Thymus (tissue), 14 donors: ENCODE measurements at places on chromosomes 7 and 10. TPM values are rescaled to one million over a fixed set of nuclear protein-coding genes. Genes with fewer than 3 reads are reported as not detected.
A peak's percentile ranks its signal among the peaks of the same experiment; 100 is the strongest.

LRRC17 gene
- total RNA-seq = 27.8 TPM

ARMC3 gene
- 0.09 TPM for total RNA-seq

LRCH4 gene
- total RNA-seq = 44.0 TPM

PPP3CB gene
- 14.7 TPM for total RNA-seq

TLL2 gene
- total RNA-seq = 0.05 TPM

TBC1D12 gene
- total RNA-seq = 3.7 TPM

DENND2A gene
- total RNA-seq = 1.0 TPM

TMEM130 gene
- 0.24 TPM for total RNA-seq

AKR1C2 gene
- total RNA-seq = 1.0 TPM

LCOR gene
- total RNA-seq = 10.3 TPM

PGAM2 gene
- 31.0 TPM for total RNA-seq

PRSS37 gene
- total RNA-seq = 0.47 TPM

- H3K4me1 ChIP-seq = peaks cover 2% of the 10 kb centered on the region
- peaks cover 32% of the 10 kb centered on the region for H3K27me3 ChIP-seq
- no peak overlapping the region for H3K27ac ChIP-seq
- no peaks in the 10 kb centered on the region for H3K36me3 ChIP-seq
- DNase-seq = no peak
- no peak overlapping the region for H3K4me3 ChIP-seq
These were observed 255.1 kb downstream of the OTUD1 start for GRCh38 chr10:23693925-23694324.

- no peaks in the 10 kb centered on the region for H3K36me3 ChIP-seq
- no peak overlapping the region for H3K4me3 ChIP-seq
- no peaks in the 10 kb centered on the region for H3K4me1 ChIP-seq
- no peaks in the 10 kb centered on the region for H3K27me3 ChIP-seq
- no peak for DNase-seq
These were observed 190.6 kb downstream of the PTPN20 start for GRCh38 chr10:47101807-47102206.

DNA sequence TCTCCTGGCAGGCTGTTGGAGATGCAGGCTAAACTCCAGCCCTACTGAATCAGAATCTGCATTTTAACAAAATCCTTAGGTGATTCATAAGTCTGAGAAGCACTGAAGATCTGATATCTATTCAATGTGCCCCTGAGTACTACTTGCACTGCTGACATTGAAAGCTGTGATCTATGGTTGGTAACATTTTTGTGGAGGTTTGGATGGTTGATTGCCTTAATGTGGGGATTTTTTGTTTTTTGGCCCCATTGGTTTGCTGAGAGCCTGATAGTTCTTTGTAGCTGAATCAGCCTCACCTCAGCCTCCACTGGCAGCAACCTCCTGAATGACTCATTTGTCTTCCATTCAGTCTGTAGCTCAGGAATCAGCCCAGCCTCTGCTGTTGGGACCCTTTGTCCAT, 14.7 kb upstream of the LRRN3 start:
- DNase-seq = no peak
- H3K27me3 ChIP-seq = no peaks in the 10 kb centered on the region
- H3K27ac ChIP-seq = no peak overlapping the region
- H3K4me3 ChIP-seq = no peak overlapping the region

DNA sequence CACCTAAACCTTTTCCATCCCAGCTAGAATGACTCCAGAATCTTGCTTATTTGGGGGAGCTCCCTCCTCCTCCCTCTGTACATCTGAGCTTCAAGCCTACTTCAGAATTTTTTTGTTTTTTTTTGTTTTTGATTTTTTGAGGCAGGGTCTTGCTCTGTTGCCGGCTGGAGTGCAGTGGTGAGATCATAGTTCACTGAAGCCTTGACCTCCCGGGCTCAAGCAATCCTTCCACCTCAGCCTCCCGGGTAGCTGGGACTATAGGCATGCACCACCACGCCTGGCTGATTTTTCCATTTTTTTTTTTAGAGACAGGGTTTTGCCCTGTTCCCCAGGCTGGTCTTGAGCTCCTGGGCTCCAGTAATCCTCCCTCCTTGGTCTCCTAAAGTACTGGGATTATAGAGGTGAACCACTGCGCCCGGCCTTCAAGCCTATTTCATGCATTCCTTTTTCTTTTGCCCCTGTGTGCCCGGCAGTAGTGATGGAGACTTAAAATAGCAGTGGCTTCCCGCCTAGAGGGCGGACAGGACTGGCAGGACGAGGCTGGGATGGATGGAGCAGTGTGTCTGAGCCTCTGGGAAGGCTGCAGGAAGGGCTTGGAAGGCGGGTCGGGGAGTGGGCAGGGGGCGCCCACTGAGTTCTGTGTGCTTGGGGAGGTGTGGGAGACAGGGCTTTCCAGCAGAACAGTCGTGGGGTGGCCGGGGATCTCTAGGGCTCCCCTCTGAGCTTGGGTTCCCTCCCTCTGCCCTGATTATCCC, 8.8 kb downstream of the CUX1 start:
- no peak for DNase-seq
- no peak overlapping the region for H3K27ac ChIP-seq
- H3K36me3 ChIP-seq = peaks cover 28% of the 10 kb centered on the region

GRCh38 chr10:50516171-50516570, 107.6 kb downstream of the SGMS1 start:
- no peaks in the 10 kb centered on the region for H3K27me3 ChIP-seq
- no peak for DNase-seq
- no peaks in the 10 kb centered on the region for H3K36me3 ChIP-seq
- no peak overlapping the region for H3K4me3 ChIP-seq
- peaks cover 5% of the 10 kb centered on the region for H3K4me1 ChIP-seq

GRCh38 chr7:118183786-118184564, at the start of gene LSM8:
Gene LSM8 (plus strand): TSS chr7:118184164. CDS start chr7:118184224, 60 bp downstream.
- peak within 1 kb of the TSS; percentile 68 for H3K4me3 ChIP-seq
- H3K27me3 ChIP-seq = no peaks in the 10 kb centered on the region
- H3K36me3 ChIP-seq = peaks cover 18% of the 10 kb centered on the region
- peak; percentile 100 for DNase-seq
- peak within 1 kb of the TSS; percentile 94 for H3K27ac ChIP-seq

- H3K27me3 ChIP-seq = peaks cover 5% of the 10 kb centered on the region
- H3K27ac ChIP-seq = no peak overlapping the region
- H3K36me3 ChIP-seq = no peaks in the 10 kb centered on the region
- H3K4me1 ChIP-seq = no peaks in the 10 kb centered on the region
These were observed 6.6 kb downstream of the RASGEF1A start for GRCh38 chr10:43260117-43260761.

DNA sequence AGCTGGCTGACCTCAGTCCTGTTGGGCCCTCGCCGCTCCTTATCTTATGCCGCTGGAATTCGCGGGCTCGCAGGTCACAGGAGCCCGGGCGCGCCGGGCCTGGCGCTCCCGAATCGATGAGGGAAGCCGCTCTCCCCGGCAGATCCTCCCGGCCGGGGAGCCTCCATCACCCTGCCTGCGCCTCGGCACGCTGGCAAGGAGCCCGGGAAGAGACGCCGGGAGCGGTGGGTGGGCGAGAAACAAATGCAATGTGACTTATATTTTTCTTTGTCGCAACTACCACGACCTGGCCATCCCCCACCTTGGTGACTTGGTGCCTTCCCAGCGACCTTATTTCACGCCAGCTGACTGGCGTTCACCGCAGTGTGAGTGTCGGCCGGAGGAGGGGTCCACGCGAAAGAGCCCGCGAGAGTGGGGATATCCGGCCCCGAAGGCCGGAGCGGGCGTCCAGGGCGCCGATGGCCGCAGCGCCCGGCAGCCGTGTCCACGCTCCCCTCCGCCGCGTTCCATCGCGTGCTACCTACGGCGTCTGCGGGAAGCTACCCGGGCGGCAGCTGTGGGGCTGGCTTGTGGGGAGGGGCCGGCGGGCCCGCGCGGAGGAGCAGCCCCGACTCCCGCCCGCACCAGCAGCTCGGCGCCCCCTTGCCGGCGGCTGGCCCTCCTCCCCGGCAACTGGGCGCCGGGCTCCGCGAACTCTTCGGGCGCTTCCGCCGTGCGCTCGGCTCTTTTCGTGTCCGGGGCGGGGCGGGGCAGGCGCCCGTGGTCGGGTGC, 494 bp upstream of the BMPR1A start:
- peak; percentile 87 for DNase-seq
- no peaks in the 10 kb centered on the region for H3K36me3 ChIP-seq
- H3K4me3 ChIP-seq = peak overlapping the region; percentile 72
- H3K4me1 ChIP-seq = peaks cover 6% of the 10 kb centered on the region
- H3K27me3 ChIP-seq = peaks cover 45% of the 10 kb centered on the region

GRCh38 chr10:74282151-74282847, 131.3 kb downstream of the ADK start:
- no peaks in the 10 kb centered on the region for H3K27me3 ChIP-seq

DNA sequence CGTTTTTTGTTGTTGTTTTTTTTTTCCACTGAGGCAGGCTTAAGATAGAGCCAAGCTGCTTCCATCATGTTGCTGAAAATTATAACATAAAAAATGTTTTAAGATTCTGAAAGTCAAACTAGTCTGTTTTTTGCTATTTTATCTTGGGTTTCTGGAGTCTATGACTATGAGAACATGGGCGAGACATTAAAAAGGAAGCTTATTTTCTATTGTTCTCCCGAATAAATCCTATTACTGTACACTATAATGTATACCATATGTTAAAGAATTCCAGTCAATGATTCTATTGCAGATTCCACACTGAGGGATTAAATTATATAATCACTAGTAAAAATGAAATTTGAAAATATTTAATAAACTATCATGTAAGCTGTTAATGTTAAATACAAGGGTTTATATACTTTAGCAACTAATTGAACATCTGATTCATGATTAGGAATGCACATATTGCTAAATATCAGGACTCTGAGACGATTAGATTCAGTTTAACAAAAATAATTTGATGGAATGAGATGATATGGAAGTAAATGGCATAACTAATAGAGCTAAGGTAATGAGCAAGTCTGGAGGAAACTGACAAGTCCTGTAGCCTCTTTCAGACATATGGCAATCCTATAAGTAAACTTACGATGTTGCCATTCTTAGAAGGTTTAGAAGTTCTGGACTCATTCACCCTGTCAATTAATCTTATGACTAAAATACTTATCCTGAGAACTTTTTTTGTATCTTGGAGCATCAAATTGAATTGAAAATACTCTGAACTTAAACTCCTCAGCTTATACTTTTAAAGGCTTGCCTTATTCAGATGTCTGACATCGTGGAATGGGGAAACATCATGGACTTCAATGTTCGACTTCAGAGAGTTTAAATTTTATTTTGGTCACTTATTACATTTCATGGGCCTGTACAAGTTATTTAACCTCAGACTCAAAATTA, 294.8 kb upstream of the DGKB start:
- DNase-seq = no peak
- H3K4me1 ChIP-seq = no peaks in the 10 kb centered on the region

DNA sequence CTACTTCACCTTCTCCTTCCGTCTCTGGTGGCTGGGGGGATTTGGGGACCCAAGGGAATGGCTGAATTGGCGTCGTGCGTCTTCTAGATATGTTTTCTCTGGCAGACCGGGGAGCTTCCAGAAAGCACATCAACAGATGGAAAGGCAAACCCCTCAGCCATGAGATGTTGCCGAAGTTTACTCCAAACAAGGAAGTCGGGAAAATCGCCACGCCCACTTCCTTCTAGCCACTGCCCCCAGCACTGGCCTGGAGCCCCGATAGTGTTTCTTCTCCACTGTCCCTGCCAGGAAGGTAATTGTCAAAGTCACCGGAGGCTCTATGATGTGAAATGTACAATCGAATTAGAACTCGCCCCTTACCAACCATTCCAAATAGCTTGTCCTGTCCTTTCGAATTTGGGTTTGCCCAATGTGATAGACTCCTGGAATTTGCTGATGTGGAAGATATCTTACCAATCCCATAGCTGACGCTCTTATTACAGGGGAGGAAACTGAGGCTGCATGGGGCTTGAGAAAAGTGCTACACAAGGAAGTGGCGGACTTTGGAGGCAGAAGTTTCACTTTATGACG, 191.0 kb downstream of the LSM5 start:
- H3K36me3 ChIP-seq = no peaks in the 10 kb centered on the region
- H3K27ac ChIP-seq = no peak overlapping the region
- peaks cover 22% of the 10 kb centered on the region for H3K27me3 ChIP-seq
- peak overlapping the region; percentile 17 for H3K4me3 ChIP-seq
- no peak for DNase-seq

GRCh38 chr7:31922848-31923247, 147.4 kb downstream of the PDE1C start:
- no peaks in the 10 kb centered on the region for H3K36me3 ChIP-seq
- H3K27ac ChIP-seq = no peak overlapping the region
- no peak for DNase-seq
- no peaks in the 10 kb centered on the region for H3K27me3 ChIP-seq

DNA sequence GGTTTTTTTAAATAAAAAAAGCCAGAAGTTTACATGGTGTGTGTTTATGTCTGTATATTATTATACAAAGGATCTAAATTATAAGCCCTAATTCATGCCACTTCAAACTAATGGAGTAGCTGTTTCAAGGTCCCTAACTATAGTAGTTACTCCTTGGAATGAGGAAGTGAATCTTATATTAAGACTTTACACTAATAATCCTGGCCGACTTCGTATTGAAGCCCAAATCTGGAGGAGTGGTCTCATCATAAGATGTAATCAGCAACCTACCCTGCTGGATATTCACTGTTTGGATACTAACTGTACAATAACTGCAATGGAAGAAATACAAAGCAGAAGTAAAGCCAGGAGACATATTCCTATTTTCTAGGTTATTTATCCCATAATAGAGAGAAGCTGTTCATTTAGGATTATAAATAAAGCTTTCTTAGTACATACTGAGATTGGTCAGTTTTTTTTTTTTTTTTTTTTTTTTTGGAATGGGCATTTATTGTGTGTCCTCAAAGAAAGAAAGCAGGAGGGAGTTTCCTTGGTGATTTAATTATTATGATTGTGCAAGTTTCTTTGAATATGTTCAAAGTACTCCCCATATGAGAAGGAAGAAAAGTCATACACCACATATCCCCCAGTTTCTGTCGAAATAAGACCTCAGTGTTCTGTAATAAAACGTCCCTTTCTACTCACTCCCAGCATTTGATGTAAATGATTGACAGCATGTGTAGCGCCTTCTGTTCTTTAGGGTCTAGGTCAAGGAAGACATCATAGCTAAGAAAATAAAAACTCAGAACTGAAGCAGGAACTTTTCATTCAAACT, 397.8 kb downstream of the EXOC4 start:
- no peaks in the 10 kb centered on the region for H3K4me1 ChIP-seq
- DNase-seq = no peak

- peaks cover 14% of the 10 kb centered on the region for H3K4me1 ChIP-seq
- H3K27me3 ChIP-seq = no peaks in the 10 kb centered on the region
- DNase-seq = no peak
- peak overlapping the region; percentile 57 for H3K4me3 ChIP-seq
- H3K36me3 ChIP-seq = no peaks in the 10 kb centered on the region
- peak overlapping the region; percentile 11 for H3K27ac ChIP-seq
These were observed 17.9 kb upstream of the TMEM225B start for GRCh38 chr7:99579956-99580777.

GRCh38 chr7:101563943-101564777, 64.9 kb downstream of the MYL10 start:
- H3K27me3 ChIP-seq = no peaks in the 10 kb centered on the region
- DNase-seq = no peak
- no peak overlapping the region for H3K4me3 ChIP-seq
- H3K4me1 ChIP-seq = peaks cover 8% of the 10 kb centered on the region
- H3K36me3 ChIP-seq = no peaks in the 10 kb centered on the region

- H3K4me1 ChIP-seq = peaks cover 60% of the 10 kb centered on the region
- H3K4me3 ChIP-seq = no peak overlapping the region
- DNase-seq = peak; percentile 75
- H3K27ac ChIP-seq = peak overlapping the region; percentile 48
- H3K36me3 ChIP-seq = no peaks in the 10 kb centered on the region
- H3K27me3 ChIP-seq = no peaks in the 10 kb centered on the region
These were observed 24.9 kb downstream of the MTURN start for GRCh38 chr7:30159698-30160143.

GRCh38 chr10:17119845-17120244, 9.8 kb downstream of the CUBN start:
- H3K4me1 ChIP-seq = peaks cover 5% of the 10 kb centered on the region
- no peaks in the 10 kb centered on the region for H3K36me3 ChIP-seq
- no peak for DNase-seq
- no peak overlapping the region for H3K4me3 ChIP-seq
- H3K27ac ChIP-seq = no peak overlapping the region
- H3K27me3 ChIP-seq = no peaks in the 10 kb centered on the region
